ENCODE measurements at places on chromosomes 4 and X.

- no peak for DNase-seq
Observed at GRCh38 chr4:149202117-149202516, 613.5 kb downstream of the IQCM start.

DNA sequence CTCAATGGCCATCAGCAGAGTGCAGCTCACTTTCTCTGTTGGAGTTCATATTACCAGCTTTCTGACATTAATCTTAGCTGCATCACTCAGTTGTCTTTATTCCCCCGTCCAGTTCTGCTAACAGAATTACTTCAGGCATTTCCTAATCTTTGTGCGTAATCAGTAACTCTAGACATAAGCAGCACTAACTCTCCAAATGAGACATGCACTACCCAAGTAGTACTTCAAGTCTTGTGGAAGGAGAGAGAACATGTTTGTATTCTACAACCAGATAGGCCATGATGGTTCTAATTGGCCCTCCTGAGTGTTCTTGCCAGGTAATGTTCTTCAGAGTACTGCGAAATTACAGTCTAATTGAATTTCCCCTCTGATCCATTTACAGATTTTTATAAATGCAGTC lies 448.5 kb upstream of the RPS6KA3 start:
- DNase-seq: no peak

DNA sequence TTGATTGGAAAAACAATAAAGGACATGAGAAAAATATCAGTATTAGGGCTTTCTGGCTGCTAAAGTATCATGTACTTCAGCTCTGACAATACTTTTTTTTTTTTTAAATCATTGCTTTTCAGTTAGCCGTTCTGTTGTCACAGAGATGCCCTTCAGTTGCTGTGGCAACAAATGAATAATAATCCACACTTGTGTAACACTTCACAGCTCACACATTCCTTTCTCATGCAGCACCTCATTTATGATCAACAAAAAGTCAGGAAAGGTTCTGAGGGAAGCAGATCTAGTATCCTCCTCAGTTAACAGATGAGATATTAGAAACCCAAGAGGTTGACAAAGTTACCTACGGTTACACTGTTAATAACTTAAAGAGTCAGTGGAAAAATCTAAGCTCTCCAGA lies 444.2 kb upstream of the SLIT2 start:
- DNase-seq: no peak

DNA sequence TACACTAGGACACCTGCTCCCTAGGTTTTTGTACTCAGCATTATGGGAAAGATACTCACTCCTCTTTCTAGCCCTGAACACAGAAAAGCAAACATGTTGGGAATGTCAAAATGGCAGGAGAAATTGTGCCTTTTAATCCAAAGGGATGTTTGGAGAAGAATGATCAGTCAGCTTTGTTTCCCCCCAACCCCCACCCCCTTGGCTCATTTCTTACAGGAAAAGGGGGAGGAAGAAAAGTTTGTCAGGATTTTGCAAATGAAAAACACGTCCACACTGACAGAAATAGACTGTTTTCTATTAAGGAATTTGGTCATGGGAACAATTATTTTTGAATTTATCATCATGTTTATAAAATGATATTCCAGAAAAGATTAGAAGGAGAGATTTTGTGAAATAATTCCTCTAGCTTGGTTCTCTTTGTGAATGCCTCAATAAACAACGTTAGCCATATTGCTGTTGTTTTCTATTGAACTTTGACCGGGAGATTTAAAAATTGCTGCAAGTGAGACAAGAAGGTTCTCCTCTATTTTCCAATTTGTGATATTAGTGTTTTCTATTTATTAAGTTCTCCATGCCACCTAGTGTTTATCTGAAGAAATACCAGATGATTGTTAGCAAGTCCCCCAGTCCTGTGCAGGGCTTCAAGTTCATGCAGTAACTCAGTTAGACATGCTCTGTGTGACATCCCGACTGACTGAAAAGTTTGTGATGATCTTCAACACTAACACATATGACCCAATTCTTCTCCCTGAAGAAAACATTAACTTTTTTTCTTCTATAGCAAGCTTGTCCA lies 31.3 kb upstream of the TFDP3 start:
- no peak for DNase-seq

DNA sequence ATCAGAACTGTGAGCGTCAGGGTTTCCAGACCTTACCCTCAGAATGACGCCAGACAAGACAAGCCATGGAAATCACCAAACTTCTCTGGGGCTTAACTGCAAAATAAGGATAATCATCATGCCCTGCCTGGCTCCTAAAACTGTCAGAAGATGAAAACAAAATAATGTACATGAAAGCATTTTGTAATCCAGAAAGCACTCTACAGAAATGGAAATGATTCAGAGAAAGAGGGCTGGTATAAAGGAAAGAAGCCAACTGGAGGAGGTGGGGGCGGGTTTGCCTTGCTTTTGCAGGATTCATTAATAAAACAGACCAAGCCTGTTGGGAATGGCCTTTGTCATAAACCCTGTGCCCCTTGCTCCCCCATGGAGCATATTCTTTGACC lies 47.3 kb downstream of the SEPSECS start:
- DNase-seq: no peak

DNA sequence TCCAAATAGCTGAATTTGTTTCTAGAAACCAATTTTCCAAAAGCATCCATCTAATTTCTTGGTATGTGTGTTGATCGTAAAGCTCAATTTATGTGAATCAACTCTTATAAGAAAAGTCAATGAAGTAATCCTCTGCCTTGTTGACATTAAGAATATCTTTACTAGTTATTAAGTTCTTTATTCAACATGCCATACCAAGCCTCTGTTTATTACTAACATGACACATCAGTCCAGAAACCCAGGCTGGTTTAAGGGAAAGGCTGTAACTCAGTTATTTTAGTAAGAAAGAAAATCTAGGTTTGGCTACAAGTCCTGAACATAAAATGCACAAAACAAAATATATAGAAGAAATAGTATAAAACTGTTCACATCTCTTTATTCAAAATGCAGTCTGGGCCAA lies 48.0 kb downstream of the KLHL34 start:
- no peak for DNase-seq

DNA sequence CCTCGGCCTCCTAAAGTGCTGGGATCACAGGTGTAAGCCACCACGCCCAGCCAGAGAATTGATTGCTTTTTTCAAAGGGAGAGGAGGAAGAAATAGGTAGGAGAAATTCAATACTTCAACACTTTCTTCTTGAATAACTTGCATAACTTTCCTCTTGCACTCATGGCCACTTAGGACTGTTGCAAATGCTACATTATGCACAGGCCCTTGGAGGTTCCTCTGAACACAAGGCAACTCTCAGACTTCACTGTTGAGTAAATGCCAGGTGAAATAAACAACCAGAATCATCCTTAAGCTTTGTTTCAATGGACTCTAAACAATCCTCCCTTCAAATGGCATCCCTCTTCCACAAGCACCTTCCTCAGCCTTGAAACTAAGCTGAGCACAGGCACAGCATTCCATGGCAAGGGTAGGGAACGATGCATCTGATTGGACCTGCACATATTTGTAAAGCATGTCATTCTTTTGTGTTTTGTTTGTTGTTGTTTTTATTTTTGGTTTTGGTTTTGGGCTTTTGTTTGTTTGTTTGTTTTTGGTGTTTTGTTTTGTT lies 28.1 kb downstream of the CORIN start:
- no peak for DNase-seq

GRCh38 chr4:182846036-182846435 lies 71.2 kb downstream of the DCTD start:
- DNase-seq: no peak

DNA sequence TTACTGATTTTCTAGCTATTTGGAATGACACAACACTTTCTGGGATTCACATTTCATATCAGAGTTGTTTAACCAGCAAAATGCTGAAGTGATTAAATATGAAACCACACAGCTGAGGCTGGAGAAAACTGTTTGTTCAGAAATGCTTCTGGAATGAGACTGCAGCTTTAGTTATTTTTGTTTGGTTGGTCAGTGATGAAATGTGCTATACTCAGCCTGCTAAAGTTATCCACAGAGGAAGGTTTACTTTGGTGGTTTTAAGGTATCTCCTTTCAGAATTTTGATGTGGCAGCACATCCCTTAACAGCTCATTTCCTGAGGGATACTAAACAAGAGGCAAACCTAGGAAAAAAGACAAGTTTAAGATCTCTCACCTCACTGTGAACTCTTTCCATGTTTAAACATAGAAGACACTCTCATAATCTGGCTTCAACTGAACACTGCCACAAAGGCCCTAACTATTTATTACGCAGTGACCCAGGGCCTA lies 106.6 kb upstream of the PDE5A start:
- no peak for DNase-seq

- DNase-seq: no peak
Observed at GRCh38 chrX:120999413-120999812, 13.9 kb upstream of the CT47A1 start.

- no peak for DNase-seq
Observed at GRCh38 chr4:165326831-165327210, 648 bp upstream of the MSMO1 start.

- no peak for DNase-seq
Observed at GRCh38 chrX:119708936-119709335, 16.0 kb upstream of the SEPTIN6 start.

- DNase-seq: no peak
Observed at GRCh38 chr4:26958925-26959653, 98.4 kb downstream of the STIM2 start.

DNA sequence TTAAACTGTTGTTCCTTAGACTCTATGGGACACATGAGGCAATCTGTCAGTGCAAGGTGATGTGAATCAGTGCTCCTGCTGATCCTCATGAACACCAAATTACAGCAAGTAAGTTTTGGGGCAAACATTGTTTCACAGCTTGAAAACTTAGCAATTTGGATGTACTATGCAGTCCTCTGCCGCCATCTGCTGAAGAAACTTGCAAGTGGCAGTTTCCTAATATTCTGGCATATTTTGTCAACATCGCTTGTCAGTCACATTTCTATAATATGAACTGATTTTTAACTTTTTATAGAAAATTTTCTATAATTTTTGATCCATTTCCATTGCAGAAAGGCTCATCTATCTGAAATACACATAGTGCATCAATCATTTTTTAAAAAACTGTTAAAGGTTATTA lies 56.3 kb downstream of the ZAR1 start:
- DNase-seq: no peak

DNA sequence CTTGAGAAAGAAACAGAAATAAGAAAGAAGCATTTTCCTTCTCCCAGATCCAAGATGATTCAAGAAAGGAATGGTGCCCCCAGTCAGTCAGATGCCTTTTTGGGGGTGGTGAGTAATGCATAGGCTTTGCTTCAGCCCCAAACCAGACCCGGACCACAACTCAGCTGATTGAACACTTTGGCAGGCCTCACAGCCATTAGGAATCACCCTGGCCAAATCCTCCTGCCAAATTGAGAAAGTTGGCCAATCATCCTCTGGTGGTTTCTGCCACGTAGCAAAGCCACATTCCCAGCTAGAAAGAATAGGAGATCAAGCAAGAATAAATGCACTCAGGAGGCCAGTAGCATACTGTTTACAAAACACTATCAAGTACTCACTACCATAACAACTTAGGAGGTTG lies 33.7 kb downstream of the FRMD7 start:
- DNase-seq: no peak

GRCh38 chr4:73919691-73920090 lies 50.5 kb downstream of the CXCL1 start:
- DNase-seq: no peak

GRCh38 chr4:105605493-105605892 lies 53.1 kb downstream of the ARHGEF38 start:
- no peak for DNase-seq

GRCh38 chrX:150847088-150847487 lies 51.4 kb downstream of the CD99L2 start:
- no peak for DNase-seq

DNA sequence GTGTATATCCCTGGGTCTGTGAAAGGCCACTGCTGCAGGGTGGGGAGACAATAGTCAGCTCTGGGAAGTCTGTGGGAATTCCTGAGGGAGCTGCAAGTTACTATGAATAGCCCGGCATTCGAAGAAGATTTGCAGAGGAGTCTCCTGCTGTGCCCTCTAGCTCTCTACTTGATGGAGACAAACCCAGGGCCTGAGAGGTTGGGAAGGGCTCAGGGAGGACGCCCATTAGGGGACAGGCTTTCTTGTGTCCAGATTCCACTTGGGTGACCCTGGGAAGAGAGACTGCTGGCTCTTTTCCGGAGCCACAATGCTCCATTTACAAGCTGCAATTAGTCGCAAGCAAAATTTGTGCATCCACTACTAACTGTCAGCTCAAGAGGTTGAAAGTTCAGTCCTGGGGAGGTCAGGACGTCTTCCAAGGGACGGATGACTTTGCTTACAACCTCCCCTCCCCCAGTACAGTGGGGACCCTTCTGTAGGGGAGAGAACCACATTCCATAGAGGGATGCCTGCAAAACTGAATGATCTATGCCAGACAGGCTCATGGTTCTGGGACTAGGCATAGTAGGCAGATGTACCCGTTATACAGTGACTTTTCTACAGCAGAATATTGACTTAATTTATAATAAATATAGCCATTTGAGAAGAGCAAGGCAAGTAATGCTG lies 48.2 kb upstream of the PHOX2B start:
- no peak for DNase-seq

- DNase-seq: no peak
Observed at GRCh38 chrX:148794350-148794749, 293.9 kb downstream of the AFF2 start.

Measured in central memory CD4-positive, alpha-beta T cell (primary cell).